ENCODE measurements at places on chromosomes 5 and 9.

DNA sequence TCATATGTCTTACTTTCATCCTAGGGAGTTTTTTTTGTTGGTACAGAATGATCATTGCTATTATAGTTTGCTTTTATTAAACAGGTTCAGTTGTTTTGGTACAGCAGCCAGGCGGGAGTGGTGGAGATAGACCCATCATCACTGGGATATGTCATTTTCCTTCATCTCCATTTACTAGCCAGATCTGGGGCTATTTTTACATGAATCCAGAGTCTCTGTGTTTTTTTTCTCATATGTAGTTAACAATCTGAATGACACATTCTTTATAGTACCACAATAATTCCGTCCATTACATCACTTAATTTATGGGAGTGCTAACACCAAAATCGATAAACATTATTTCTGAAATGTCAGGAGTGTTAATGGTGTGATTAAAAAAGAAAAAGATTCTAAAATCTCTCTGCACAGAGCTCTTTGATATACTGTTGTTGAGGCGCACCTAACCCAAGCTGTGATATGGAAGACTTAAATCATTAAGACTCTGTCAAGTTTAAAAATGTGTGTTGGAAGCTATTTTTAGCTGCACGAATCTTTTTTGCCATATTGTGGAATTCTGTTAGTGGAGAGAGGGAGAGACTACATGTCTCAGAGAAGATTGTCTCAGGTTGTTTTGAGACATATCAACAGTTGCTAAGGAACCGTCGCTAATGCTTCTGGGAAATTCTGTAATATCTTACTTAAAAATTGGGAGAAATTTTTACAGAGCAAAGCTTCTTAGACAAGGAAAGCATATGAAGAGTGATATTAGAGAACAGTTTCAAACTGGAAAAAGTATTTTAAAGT lies 59.6 kb downstream of the RPS23 start:
- DNase-seq = no peak

DNA sequence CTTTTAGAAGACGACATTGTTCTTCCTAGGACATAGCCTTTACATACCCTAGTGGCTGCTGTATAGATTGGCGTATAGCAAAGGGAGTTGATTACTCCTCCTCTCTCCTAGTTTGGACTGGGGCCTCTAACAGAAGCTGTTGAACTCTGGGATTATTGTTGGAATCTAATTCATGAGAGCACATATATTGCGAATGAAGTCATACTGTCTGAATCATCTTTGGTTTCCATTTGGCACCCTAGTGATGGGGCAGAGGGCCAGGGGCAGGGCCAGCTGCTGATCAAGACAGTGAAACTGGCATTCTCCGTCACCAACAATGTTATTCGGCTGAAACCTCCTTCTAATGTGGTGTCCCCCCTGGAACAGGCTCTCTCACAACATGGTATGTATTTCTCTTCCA lies 40.3 kb downstream of the NUP188 start:
- DNase-seq = no peak

DNA sequence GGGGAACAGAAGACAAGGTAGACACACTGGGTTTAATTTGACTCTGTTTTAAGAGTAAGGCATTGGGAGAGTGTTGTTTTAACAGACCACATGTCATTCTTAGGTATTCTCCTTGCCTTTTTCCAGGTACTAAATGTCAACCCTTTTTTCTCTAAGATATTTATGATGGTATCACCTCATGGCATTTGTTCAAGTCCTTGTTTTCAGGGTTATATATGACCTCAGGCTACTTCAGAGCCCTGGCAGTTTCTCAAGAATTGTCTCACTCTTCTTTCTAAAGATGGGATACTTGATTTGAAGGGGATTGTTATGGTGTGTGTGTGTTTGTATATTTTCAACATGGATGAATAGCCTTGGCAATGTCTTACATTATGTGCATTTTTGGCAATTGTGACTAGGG lies 131.1 kb upstream of the ACTBL2 start:
- DNase-seq = no peak

- DNase-seq = no peak
Measured at GRCh38 chr5:370959-371810, 49.7 kb downstream of the AHRR start.

- DNase-seq = no peak
Measured at GRCh38 chr5:112097768-112098167, 321.3 kb downstream of the EPB41L4A start.

DNA sequence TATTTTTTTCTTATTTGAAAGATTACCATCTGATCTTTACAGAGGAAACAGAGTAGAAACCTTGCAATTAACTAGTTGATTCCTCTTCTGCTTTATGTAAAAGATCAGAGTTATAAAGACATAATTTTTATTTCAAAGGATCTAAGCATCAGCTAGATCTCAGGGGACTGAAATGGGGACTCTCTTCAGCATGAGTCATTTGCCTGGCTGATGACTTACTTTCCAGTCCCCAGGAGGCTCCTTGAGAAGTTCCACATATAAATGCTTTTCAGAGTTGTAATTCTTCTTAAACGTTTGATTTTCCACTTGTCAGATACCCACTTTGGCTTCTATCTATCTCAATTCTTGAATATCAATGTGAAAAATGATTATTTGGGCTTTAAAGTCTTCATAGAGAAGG lies 389.4 kb downstream of the RAB3C start:
- no peak for DNase-seq

DNA sequence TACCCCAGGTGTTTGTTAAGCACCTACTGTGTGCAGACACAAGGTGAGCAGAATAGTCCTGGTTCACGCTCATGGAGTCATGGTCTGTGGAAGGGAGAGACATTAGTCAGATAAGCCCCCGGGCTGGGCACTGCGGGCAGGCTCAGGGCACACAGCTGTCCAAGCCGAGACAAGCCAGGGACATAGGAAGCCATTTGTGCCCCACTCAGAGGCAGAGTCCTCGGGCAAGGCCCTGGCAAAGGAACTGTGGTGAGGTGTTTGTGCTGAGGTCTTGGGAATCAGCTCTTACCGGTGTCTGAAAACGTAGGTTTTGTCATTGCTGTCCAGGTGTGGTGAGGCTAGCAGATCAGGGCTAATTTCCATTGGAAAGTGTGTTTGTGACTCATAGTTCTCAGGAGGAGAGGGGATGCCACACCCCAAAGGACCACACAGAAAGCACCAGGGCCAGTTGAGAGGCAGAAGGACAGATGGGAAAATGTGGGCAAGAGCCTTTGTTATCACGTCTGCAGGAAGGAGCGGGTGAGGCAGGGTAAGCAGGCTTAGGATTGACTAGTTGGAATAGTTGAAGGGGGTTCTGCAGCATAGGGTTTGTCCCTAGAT lies 46.1 kb upstream of the NEURL1B start:
- DNase-seq = no peak

DNA sequence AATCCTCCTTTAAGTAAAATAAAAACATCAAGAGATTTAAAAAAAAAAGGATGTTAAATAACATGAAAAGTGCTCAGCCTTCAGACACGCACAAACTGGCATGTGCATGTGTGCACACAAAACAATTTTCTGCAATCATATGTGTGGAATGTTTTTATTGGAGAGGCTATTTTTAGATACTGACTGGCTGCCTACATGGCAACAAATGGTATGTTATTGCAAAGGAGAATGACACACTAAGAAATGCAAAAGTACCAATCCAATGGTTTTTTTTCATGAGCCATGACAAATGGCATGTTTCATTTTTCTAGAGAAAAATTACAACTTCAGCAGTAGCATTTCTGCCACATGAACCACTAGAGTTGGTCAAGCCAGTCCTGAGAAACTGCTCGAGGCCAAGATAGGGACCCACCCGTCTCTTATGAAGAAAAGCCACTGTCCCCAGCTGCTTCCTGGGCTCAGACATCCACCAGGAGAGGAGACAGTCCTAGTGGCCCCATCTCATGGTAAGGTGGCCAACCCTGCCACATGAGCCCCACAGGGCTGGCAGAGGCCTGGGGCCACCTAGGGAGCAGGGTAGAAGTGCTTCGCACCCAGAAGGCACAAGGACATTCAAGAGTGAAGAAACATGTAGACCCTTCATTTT lies 116.4 kb downstream of the MYO10 start:
- no peak for DNase-seq

GRCh38 chr9:95764533-95765319 lies 110.8 kb upstream of the ERCC6L2 start:
- no peak for DNase-seq

GRCh38 chr9:121067640-121068039 lies 7.1 kb upstream of the CNTRL start:
- DNase-seq = no peak

DNA sequence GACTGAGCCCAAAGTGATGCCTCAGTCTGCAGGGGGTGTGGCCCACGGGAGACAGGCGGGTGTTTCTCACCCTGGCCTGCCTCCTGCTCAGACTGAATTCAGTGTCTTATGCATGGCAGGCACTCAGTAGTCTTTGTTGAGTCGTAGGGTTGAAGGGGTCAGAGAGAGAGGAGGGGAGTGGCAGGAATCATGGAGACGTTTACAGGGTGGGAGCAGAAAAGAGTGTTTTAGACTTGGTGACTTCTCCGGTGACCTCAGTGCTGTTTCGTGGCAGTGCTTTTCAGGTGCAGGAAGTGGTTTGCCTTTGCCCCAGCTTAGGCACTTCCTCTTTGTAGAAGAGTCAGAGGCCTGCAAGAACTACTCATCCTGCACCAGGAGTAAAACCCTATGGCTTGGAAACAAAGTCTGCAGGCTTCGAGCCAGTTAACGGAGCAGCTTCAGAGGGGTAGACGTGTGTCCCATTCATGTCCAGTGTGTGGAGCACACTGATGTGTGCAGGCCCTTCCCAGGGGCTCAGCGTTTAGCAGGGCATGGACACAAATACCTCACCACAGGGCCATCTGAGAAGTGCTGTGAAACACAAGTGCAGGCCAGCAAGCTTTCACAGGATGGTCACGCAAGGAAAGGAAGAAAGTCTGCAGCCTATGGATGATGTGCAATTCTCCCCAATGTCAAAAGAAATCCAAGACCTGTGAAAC lies 24.5 kb upstream of the SEMA4D start:
- peak; percentile 79 for DNase-seq

DNA sequence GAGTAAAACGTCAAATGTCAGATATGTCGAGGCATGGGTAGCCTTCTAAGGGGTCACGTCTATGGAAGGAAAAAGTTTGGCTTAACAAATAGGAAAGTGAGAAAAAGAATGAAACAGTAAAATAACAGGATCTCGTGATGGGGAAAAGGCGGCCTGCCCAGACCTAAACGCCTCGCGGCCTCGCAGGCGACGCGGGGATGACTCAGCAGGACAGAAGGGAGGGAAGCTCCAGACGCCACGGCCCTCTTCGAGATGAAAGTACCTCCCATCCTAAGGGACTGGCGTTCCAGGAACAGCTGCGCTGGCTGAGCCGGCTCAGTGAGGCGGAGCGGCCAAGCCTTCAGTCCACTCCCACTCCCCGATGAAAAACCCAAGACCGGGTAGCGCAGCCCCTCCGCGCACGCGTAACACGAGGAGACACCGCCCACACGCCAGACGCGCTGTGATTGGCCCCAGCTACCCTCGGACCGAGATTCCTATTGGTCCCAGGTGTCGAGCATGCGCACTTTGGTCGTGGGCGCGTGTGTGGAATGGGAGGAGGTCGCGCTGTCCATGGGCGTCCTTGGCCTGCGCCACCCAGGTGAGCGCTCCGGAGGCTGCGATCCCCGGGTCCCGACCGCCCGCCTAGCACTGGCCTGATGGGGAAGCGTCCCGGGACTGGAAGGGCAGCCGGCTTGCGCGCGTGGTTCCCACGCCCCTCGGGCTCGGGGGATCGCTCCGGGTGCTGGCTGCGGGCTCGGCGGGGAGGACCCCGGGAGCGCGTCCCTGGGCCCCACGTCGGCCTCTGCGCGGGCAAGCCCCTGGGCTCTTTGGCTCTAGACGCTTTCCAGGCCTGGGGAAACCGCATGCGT lies 588.5 kb downstream of the MTRR start:
- peak; percentile 71 for DNase-seq

DNA sequence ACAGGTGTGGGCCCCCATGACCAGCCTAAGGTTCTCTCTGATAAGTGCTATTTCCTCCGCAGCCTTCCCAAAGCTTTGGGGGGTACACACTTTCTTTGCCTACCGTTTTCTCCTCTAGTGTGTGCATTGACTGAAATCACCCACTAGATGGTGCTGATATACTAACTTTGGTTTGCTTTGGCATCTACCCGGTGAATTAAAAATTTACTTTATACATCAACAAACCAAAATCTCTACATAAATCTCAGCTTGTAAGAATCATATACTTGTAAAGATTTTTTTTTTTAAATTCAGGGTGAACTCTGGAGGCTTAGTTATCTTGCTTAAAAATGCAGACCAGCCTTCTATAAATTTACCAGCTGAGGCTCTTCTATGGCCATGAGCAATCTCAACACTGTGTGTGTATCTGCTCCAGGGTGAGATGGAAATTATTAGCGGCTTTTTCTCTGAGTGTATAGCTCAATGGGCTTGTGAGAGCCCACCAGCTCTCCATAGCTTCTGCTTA lies 475.7 kb upstream of the TNC start:
- no peak for DNase-seq

GRCh38 chr5:42785756-42786155 lies 25.9 kb downstream of the SELENOP start:
- no peak for DNase-seq

GRCh38 chr5:56631719-56632118 lies 183.6 kb upstream of the MAP3K1 start:
- DNase-seq = no peak

DNA sequence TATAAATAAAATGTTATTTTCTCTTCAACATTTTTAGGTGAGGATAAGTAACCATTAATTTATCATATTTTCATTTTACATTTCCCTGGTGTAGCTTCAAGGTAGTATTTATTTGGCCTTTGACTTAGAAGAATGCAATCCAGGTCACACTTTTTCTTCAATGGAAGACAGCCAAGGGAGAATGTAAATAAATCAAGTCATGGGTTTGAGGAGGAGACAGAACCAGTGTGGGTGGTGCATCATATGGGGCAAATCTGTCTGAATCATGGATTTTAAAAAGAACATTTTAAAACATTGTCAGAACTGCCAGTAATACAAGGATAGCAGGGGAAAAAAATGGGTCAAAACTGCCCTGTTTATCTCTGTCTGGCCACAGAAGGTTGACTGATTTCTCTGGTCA lies 229.5 kb downstream of the FAM114A2 start:
- DNase-seq = no peak

DNA sequence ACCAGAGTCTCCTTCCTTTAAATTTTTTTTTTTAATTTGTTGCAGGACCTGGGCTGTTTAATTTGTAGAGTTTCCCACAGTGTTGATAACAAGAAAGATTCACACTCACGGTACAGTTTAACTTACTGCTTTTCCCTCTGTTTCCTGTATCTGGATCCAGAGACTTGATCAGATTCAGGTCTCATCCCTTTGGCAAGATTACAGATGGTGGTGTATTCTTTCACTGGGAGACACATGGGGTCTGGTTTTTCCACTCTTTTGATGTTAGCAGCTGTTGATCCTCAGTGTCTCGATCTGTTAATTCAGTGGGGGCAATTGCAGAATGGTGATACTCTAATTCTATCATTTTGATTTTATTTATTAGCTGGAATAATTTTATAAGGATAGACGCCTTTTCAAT lies 75.4 kb upstream of the TNFAIP8 start:
- no peak for DNase-seq

DNA sequence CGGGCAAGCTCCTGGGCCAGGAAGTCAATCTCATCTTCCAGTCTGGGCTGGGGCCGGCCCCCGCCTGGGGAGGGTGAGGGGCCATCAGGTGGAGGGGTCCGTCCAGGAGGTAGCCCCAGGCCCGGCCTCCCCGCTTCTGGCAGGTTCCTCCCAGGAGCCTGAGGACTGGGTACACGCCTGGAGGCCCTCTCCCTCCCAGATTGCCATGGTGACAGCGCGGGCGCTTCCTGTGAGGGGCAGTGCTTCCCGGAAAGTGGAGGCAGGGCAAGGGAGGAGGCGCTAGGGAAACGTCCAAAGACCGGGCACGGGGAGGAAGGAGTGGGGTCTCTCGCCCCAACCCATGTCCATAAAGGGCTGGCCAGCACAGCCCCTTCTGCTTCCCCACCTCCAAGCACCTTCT lies 4.9 kb downstream of the NPDC1 start:
- no peak for DNase-seq
